ENCODE measurements at places on chromosomes 2 and 18.

DNA sequence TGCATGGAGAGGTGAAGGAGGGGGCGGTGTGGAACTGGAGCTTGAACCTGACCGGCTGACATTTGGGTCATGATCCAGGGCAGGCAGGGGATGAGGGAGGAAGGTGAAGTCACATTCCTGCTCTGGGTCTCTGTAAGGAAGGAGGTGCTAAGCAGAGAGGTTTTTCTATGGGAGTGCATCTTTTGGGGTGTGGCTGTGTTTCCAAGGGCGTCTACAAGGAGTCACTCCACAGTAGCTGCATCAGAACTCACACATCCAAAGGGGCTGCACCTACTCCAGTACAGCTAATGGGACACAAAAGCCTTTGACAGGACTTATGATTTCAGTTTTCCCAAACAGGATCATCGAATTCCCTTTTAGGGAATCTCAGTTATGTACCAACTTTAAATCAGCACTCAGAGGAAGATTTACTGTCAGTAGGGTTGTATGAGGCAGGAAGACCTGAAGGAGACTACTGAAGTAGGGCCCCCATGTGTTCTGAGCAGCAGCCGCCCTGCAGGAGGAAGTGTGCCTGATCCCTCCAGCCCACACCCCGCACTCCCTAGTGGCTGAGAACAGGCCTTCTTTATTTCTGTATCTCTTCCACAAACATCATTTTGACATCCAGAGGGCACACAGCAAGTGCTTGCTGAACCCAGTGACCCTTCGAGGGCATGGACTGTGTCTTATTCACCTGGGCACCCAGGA is 137.2 kb downstream of the CELF4 start:
- DNase-seq: no peak

- DNase-seq: peak; percentile 28
These were observed 55.8 kb downstream of the ID2 start for GRCh38 chr2:8737571-8738175.

- DNase-seq: no peak
These were observed 110.0 kb upstream of the STON1 start for GRCh38 chr2:48419884-48420511.

GRCh38 chr2:23269747-23270146 is 115.2 kb upstream of the KLHL29 start:
- DNase-seq: no peak

- DNase-seq: peak; percentile 75
These were observed 12.0 kb downstream of the SFTPB start for GRCh38 chr2:85655961-85656417.

DNA sequence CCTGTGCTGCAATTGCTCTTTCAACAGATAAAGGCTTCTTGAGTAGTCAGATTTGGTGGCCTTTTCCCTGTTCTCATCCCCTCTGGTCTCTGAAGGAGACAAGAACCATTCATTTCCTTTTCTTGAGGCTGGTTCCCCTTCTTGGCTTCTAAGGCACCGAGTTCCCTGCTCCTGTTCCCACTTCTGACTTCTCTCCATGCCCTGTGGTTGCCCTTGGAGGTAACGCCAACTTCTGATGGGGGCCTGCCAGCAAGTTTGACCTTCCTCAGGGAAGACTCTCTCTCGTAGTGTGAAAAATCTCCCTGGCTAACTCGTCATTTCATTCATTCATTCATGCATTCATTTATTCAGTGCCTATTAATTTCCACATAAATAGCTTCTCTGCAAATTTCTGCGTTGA is 302.4 kb upstream of the SOX11 start:
- no peak for DNase-seq
